Dermis lymphatic vessel endothelial cell (primary cell): ENCODE measurements at places on chromosomes 4 and X. TPM values are rescaled to one million over a fixed set of nuclear protein-coding genes. Genes with fewer than 3 reads are reported as not detected.

The DRD5 gene
- total RNA-seq: not detected in 2 replicates

The CLDN22 gene
- not detected in 2 replicates for total RNA-seq

The HTRA3 gene
- 1.0 and 2.2 TPM in 2 replicates for total RNA-seq

The SGMS2 gene
- 33.6 and 49.3 TPM in 2 replicates for total RNA-seq

The NDP gene
- not detected in 2 replicates for total RNA-seq

The MAPK10 gene
- total RNA-seq: 0.09 and 0.11 TPM in 2 replicates

The SPANXN4 gene
- total RNA-seq: not detected in 2 replicates

The HPGD gene
- not detected in 2 replicates for total RNA-seq

The SPP1 gene
- not detected in 2 replicates for total RNA-seq

The PPP1R2C gene
- total RNA-seq: not detected in 2 replicates

The FTHL17 gene
- total RNA-seq: not detected in 2 replicates

The DCAF16 gene
- 21.7 and 23.8 TPM in 2 replicates for total RNA-seq
